ENCODE measurements at places on chromosomes 2 and 18. TPM values are rescaled to one million over a fixed set of nuclear protein-coding genes. Genes with fewer than 3 reads are reported as not detected.

The RAB10 gene
- 130 TPM for total RNA-seq

The CTAGE1 gene
- 0.07 TPM for total RNA-seq

The SRD5A2 gene
- not detected for total RNA-seq

The TNFAIP6 gene
- total RNA-seq = 10.0 TPM

The CCL20 gene
- total RNA-seq = not detected

The TUBB8B gene
- total RNA-seq = not detected

The C2orf92 gene
- 2.5 TPM for total RNA-seq

The C1GALT1C1L gene
- 0.20 TPM for total RNA-seq

The RGPD3 gene
- 0.20 TPM for total RNA-seq

The PAIP2B gene
- total RNA-seq = 0.65 TPM

The SLC23A3 gene
- 8.1 TPM for total RNA-seq

The GAL3ST2 gene
- 0.46 TPM for total RNA-seq

The CCDC138 gene
- total RNA-seq = 1.5 TPM

The PSMD14 gene
- total RNA-seq = 60.1 TPM

The ANKRD53 gene
- total RNA-seq = 0.30 TPM

The EGR4 gene
- total RNA-seq = not detected

The LINC00305 gene
- total RNA-seq = not detected

The REG3G gene
- not detected for total RNA-seq

The CYP26B1 gene
- total RNA-seq = 1.1 TPM
